ENCODE measurements at places on chromosomes 7 and 10.
A peak's percentile ranks its signal among the peaks of the same experiment; 100 is the strongest.

DNA sequence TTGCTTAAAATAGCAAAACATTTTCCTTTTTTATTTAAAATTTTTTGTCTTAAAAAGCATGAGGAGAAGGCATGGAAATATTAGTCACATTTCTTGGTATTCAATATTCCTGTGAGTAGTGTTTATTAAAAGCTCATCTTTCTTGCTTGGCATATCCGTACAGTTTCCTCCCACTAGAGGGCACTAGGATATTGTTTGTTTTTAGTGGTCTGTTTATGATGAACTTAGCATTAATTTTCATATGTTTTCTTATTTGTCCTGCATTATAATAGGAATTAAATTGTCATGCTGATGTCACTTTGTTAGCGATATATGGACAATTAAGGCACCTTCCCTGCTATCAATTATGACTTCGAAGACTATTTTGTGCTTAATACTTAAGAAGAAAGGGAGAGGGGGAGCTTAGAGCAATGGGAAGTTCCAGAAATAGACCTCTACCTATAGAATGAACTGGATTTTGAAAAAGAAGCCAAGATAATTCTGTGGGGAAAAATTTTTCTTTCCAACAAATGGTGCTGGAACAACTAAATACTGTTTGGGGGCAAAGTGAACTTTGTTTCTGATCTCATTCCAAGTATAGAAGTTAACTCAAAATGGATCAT, 91.0 kb upstream of the STRIP2 start:
- no peak overlapping the region for H3K27ac ChIP-seq
- no peak overlapping the region for H3K4me3 ChIP-seq
- no peaks in the 10 kb centered on the region for H3K27me3 ChIP-seq
- ATAC-seq, result peak; percentile 44

GRCh38 chr10:96998329-96998888, 166.3 kb downstream of the LCOR start:
- H3K4me3 ChIP-seq, result no peak overlapping the region
- H3K27ac ChIP-seq, result no peak overlapping the region
- no peak for ATAC-seq
- no peaks in the 10 kb centered on the region for H3K27me3 ChIP-seq
- no peaks in the 10 kb centered on the region for H3K4me1 ChIP-seq
- no peaks in the 10 kb centered on the region for H3K36me3 ChIP-seq

DNA sequence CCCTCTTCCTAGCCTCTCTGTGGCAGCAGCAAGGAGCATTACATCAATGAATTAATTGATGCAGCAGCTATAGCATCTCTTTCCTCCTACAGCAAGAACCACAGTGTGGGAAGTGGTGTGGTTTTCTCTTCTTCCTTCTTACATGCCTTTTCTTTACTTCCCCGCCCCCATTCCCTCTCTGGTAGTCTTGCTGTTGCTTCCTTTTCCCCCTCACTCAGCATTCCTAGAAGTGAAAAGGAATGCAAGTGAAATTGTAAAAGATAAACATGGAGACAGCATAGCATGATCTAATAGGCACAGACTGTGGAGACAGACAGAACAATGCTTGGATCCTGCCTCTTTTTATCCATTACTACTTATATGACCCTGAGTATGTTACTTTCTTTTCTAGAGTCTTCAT, 370.5 kb upstream of the BMPER start:
- H3K4me3 ChIP-seq, result no peak overlapping the region
- peaks cover 4% of the 10 kb centered on the region for H3K4me1 ChIP-seq
- no peak for ATAC-seq
- H3K27me3 ChIP-seq, result no peaks in the 10 kb centered on the region
- no peak overlapping the region for H3K27ac ChIP-seq

DNA sequence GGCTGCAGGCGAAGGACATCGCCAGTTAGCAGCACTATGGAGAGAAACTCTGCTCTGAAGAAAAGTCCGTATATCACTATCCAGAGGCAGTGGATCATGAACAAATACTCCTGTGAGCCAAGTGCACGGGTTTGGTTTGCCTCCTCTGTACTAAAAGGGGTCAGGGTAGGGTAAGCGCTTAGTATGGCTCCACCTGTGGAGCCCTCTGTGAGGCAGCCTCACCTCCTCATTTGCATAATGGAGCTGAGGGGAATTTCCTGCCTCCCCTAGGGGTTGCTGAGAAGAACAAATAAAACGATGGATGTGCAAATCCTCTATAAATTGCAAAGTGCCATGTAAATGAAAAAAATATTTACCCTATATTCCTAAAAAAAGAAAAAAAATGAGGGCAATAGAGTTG, 63.4 kb downstream of the GPR26 start:
- no peaks in the 10 kb centered on the region for H3K4me1 ChIP-seq
- no peaks in the 10 kb centered on the region for H3K36me3 ChIP-seq
- H3K4me3 ChIP-seq, result no peak overlapping the region
- peaks cover 4% of the 10 kb centered on the region for H3K27me3 ChIP-seq
- no peak overlapping the region for H3K27ac ChIP-seq
- ATAC-seq, result no peak

GRCh38 chr10:63749915-63750314, 228.7 kb downstream of the REEP3 start:
- no peaks in the 10 kb centered on the region for H3K4me1 ChIP-seq
- no peak overlapping the region for H3K4me3 ChIP-seq
- H3K36me3 ChIP-seq, result no peaks in the 10 kb centered on the region

DNA sequence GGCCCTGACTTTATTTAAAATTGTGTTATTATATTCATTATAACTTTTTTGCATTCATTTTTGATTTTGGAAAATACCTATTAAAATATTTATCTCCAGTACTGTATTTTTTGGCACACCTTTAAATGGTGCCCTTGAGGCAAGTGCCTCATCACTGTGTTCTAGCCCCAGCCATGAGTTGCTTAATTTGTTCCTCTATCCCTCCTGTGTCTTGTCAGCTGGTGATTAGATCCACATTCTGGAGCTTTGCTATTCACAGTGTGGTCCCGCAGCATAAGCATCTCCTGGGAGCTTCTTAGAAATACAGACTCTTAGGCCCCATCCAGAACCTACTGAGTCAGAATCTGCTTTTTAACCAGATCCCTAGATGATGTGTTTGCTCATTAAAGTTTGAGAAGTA, 19.8 kb downstream of the AGK start:
- ATAC-seq, result peak; percentile 43
- H3K4me1 ChIP-seq, result peaks cover 20% of the 10 kb centered on the region
- H3K4me3 ChIP-seq, result no peak overlapping the region
- no peak overlapping the region for H3K27ac ChIP-seq
- no peaks in the 10 kb centered on the region for H3K27me3 ChIP-seq

- no peaks in the 10 kb centered on the region for H3K27me3 ChIP-seq
- H3K4me3 ChIP-seq, result no peak overlapping the region
- ATAC-seq, result no peak
- peaks cover 6% of the 10 kb centered on the region for H3K36me3 ChIP-seq
- H3K4me1 ChIP-seq, result peaks cover 4% of the 10 kb centered on the region
These were observed 20.1 kb downstream of the LHPP start for GRCh38 chr10:124481717-124482116.

DNA sequence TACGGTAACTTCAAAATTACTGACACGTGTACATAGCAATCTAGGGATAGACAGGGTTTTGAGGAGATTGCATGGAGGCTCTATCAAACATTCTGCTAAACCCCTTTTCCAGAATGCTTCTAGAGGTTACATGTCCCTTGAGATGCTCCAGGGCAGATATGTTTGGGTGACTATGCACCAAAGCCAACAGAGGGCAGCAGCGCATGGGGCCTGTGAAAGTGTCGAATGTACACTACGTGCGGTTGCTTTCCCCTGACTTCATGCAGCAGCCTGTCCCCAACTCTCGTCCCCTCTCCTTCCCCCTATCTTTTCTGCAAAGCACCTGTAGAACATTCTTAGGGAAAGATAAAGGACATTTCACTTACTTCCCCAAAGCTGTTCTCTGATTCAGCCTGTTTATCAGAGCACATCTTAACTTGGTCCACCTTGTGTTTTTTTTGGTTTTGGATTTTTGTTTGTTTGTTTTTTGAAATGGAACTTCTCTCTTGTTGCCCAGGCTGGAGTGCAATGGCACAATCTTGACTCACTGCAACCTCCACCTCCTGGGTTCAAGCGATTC, 90.2 kb downstream of the UBE3C start:
- peaks cover 95% of the 10 kb centered on the region for H3K36me3 ChIP-seq
- ATAC-seq, result peak; percentile 48
- H3K4me3 ChIP-seq, result no peak overlapping the region
- H3K27me3 ChIP-seq, result no peaks in the 10 kb centered on the region

DNA sequence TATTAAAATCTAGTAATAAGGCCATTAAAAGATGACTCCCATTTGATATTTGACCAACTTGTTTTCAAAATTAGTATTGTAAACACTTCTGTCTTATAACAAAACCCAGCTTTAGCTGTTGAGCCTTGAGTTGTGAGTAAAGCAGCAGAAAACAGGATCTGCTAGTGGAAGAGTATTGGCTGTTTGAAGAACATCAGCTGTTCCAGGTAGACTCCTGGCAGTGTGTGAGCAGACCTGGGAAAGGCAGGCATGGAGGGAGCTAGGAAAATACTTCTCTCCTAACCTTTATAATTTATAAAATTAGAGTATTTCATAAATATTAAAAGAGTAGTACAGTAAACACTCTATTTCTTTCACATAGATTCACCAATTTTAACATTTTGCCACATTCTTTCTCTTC, 29.0 kb downstream of the KAT6B start:
- peaks cover 9% of the 10 kb centered on the region for H3K36me3 ChIP-seq
- H3K4me1 ChIP-seq, result peaks cover 20% of the 10 kb centered on the region
- no peaks in the 10 kb centered on the region for H3K27me3 ChIP-seq
- peak overlapping the region; percentile 62 for H3K27ac ChIP-seq

DNA sequence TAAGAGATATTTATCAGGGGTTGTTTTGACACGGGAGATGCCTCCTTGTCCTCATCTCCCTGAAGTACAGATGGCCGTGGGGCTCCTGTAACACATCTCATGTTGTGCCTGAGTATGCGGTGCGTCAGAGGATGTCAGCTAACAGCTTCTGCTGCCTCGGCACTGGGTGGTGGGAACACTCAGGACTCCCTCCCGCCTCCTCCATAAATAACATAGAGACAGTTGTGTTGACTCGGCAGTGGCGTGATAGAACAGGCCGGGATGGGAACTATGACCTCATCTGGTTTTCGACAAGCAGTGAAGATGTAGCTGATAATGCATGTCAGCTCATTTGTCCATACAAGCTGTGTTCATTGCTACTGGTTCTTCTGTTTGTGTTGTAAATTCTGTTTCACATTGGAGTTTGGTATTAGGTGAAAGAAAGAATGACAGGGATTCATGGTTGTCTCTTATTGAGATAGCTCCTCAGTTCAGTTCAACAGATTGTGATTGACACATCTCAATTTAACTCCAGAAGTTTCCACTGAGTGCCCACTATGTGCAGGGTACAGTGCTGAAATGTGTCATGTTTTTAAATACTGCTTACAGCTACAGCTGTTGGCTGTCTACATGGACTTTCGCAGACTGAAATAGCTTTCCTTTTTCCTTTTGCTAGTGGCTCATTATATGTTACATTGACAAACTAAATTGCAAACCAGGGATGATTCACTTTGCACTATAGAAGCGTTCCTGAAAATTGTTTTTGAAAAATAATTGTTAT, 87.4 kb downstream of the CHN2 start:
- ATAC-seq, result no peak
- peaks cover 14% of the 10 kb centered on the region for H3K27me3 ChIP-seq
- H3K4me1 ChIP-seq, result no peaks in the 10 kb centered on the region
- H3K36me3 ChIP-seq, result no peaks in the 10 kb centered on the region

DNA sequence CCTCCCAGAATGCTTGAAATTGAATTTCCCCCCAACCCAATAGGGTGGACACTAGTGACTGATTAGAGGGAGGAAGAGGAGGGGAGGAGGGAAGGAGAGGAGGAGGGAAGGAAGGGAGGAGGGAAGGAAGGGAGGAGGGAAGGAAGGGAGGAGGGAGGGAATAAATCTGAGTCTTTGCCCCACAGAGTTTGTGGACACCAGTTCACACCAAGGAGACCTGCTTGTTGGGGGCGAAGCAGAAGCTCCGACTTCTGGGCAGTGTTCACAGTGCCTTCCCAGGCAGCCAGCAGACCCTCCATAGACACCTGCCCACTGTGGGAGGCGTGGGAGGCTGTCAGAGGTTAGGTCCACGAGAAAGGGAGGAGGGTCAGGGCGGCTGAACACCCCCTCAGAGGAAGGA, 44.8 kb downstream of the PRKAG2 start:
- no peak overlapping the region for H3K27ac ChIP-seq
- no peaks in the 10 kb centered on the region for H3K27me3 ChIP-seq
- no peaks in the 10 kb centered on the region for H3K36me3 ChIP-seq
- H3K4me3 ChIP-seq, result no peak overlapping the region
- peaks cover 20% of the 10 kb centered on the region for H3K4me1 ChIP-seq

DNA sequence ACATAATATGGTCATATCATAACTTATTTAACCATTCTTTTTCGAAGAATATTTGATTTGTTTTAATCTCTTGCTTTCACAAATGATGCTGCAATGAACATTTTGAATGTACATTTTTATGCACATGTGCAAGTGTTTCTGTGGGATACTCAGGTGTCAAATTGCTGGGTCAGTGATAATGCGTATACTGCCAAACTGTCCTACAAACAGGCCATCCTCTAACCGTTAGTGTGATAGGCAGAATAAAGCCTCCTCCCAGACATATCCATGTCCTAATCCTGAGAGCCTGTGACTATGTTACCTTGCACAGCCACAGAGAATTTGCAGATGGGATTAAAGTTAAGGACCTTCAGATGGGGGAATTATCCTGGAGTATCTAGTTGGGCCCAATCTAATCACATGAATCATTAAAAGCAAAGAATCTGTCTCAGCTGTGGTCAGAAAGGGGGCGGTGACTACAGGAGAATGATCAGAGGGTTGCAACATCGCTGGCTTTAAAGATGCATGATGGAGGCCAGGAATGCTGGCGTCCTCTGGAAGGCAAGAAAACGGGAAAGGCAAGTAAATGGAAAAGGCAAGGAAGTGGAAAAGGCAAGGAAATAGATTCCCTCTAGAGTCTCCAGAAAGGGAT, 46.7 kb downstream of the FZD1 start:
- H3K4me3 ChIP-seq, result no peak overlapping the region
- no peak for ATAC-seq
- no peaks in the 10 kb centered on the region for H3K27me3 ChIP-seq
- no peak overlapping the region for H3K27ac ChIP-seq
- H3K36me3 ChIP-seq, result no peaks in the 10 kb centered on the region
- H3K4me1 ChIP-seq, result no peaks in the 10 kb centered on the region

DNA sequence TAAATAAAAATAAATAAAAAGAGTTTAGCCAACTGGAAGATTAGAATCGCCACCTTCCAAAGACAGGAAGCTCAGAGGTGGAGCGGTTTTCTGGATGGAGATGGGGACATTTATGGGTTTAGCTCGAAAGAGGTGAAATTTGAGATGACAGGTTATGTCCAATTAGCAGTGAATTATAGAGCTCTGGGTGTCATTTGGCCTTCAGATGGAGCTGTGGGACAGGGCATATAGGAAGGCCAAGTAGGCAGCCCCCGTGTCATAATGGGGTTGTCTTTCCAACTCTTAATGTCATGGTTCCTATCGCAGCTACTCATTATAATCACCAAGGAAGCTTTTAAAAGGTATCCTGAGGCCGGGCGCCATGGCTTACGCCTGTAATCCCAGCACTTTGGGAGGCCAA, 21.0 kb upstream of the EEPD1 start:
- no peaks in the 10 kb centered on the region for H3K27me3 ChIP-seq
- H3K4me3 ChIP-seq, result no peak overlapping the region
- H3K36me3 ChIP-seq, result no peaks in the 10 kb centered on the region
- no peak overlapping the region for H3K27ac ChIP-seq

GRCh38 chr10:118462401-118462800, 120.3 kb upstream of the FAM204A start:
- H3K36me3 ChIP-seq, result no peaks in the 10 kb centered on the region
- ATAC-seq, result no peak
- H3K4me3 ChIP-seq, result no peak overlapping the region
- no peak overlapping the region for H3K27ac ChIP-seq
- peaks cover 41% of the 10 kb centered on the region for H3K27me3 ChIP-seq
- no peaks in the 10 kb centered on the region for H3K4me1 ChIP-seq

GRCh38 chr7:118129041-118129795, 54.7 kb upstream of the LSM8 start:
- H3K36me3 ChIP-seq, result no peaks in the 10 kb centered on the region
- H3K4me1 ChIP-seq, result no peaks in the 10 kb centered on the region
- H3K27me3 ChIP-seq, result no peaks in the 10 kb centered on the region
- H3K27ac ChIP-seq, result no peak overlapping the region
